Naive thymus-derived CD8-positive, alpha-beta T cell (primary cell): ENCODE measurements at places on chromosomes 1 and 21.

GRCh38 chr1:1554550-1554925 is 14.1 kb upstream of the TMEM240 start:
- DNase-seq = no peak

- no peak for DNase-seq
Observed at GRCh38 chr1:57881639-57882038, 457.8 kb upstream of the DAB1 start.

GRCh38 chr1:6612641-6613360 is 730 bp upstream of the PHF13 start:
- DNase-seq = no peak

- no peak for DNase-seq
Observed at GRCh38 chr21:42395302-42395701, 550 bp downstream of the TMPRSS3 start.

DNA sequence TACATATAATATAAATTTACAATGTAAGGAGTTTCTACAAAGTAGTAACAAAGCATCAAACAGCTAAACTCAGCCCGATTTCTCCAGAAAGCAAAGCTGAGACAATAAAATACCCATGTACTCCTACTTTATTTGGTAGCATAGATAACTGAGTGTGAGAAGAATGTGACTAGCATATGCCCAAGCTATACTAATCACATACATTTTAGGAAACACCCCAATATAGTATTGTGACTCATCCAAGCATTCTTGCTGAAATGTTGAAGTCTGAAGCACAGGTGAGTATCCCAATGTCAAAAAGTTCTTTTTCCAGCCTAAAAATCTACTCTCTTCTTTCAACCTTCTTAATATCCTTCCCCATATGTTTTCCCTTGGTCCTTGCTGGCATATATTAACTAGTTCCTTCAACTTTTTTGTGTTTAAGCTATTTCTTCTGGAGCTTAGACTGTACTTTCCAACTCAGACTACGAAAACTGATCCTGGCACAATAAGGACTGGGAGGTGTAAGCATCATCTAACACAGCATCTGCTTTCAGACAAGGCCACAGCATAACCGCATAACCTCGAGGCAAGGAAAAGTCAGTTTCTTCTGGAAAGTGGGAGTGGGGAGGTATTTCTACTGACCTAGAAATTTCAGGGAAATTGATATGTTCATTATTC is 163.0 kb upstream of the RNPC3 start:
- DNase-seq = no peak
